ENCODE measurements at places on chromosomes 1 and 21.

DNA sequence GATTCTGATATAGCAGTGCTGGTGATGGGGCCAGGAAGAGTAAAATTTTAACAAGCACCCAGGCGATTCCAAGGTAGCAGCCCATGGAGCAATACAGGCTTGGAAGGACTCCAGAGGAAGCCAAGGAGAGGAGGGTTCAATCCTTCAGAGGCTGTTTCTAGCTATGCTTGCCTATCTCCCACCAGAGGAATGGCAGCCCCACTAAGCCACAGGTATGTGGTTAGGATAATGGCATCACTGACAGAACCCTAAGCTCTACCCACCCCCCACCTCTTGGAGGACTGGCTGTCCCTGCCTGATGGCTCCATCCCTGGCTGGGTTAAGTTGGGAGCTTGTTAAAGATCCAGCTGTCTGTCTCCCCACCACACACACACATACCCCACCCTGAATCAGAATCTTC is 19.3 kb upstream of the PTAFR start:
- DNase-seq: no peak

GRCh38 chr1:22906968-22907367 is 65.7 kb downstream of the LACTBL1 start:
- DNase-seq: no peak

DNA sequence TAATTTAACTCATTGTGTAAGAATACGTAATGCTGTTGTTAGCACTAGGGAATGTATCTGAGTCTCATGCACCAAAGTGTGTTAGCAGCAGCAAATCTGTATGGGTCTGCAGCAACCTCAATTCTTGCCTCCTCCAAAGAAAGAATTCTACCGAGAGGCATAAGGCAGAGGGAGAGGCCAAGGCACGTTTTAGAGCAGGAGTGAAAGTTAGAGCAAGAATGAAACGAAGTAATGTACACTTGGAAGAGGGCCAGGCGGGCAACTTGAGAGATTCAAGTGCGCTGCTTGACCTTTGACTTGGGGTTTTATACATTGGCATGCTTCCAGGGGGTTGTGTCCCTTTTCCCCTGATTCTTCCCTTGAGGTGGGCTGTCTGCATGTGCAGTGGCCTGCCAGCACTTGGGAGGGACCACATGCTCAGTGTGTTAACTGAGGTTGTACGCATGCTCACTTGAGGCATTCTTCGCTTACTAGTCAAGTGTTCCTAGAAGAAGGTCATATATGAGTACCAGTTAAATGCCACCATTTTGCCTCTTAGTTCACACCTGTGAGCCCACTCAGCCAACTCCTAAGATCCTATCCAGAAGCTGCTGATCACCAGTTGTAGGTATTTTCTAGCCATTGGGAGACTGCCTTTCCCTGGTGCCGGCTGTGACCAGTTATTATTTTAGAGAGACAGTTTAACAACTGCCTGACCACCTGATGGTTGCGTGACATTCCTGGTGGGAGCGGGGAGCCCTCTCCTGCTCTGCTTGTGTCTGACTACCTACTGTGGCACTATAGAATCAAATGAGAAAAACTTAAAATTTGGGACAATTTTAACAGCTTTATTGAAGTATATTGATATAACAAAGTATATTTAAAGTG is 2.7 kb upstream of the CNN3 start:
- no peak for DNase-seq

DNA sequence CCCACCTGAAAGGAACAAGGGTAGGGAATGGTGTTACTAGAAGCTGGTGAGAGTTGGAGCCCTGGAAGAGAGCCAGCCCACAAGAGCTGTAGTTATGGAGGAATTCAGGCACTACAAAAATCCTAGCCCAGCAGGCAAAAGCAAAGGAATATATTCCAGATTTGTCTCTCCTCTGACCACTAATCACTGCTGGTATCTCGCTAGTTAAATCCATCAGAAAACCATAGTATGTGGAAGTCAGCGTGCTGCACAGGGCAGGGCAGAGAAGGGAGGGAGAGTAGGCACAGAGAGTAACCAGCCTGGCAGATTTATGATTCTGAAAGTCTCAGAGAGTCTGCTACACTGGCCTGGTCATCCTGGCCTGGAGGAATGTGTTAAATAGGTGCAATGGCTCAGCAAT is 88.6 kb downstream of the SELENOF start:
- DNase-seq: no peak

- DNase-seq: peak; percentile 19
Measured at GRCh38 chr1:164660412-164660772, 101.4 kb downstream of the PBX1 start.

GRCh38 chr1:63902844-63903589 is 129.2 kb downstream of the ROR1 start:
- DNase-seq: no peak

- no peak for DNase-seq
Measured at GRCh38 chr21:45989355-45990048, 7.9 kb downstream of the COL6A1 start.

DNA sequence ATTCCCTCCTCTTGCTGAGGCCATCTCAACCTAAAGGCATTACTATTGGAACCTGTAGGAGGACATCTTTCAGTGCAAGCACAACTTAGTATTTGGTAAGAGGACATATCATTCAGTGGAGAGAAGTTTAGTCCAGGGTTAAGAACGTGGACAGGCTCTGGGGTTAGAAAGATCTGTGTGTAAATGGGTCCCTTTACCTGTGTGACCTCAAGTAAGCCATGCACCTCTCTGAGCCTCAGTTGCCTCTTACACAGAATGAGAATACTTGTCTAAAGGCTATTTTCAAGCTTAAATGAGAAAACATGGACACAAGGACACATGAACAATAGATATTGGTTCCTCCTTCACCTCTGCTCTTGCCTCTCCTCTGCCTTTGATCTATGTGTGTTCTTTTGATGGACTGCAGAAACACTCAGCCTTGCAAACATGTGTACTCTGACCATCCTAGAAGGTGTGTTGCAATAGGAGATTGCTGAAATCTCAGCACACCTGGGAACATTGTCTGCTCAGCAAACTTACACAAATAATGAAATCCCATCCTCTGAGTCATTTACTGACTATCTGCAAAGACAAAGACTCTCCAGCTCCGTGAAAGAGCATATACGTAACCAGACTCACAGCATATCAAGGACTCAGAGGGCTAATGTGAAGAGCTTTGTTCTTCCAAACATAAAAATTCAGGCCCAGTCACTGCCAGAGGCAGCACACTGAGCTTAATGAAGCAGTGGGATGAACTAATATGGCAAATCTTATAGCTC is 143.8 kb downstream of the DAB1 start:
- DNase-seq: no peak

GRCh38 chr1:210043058-210043457 is 105.0 kb downstream of the SYT14 start:
- DNase-seq: no peak

GRCh38 chr1:244053831-244054230 is 2.7 kb downstream of the ZBTB18 start:
- DNase-seq: no peak

DNA sequence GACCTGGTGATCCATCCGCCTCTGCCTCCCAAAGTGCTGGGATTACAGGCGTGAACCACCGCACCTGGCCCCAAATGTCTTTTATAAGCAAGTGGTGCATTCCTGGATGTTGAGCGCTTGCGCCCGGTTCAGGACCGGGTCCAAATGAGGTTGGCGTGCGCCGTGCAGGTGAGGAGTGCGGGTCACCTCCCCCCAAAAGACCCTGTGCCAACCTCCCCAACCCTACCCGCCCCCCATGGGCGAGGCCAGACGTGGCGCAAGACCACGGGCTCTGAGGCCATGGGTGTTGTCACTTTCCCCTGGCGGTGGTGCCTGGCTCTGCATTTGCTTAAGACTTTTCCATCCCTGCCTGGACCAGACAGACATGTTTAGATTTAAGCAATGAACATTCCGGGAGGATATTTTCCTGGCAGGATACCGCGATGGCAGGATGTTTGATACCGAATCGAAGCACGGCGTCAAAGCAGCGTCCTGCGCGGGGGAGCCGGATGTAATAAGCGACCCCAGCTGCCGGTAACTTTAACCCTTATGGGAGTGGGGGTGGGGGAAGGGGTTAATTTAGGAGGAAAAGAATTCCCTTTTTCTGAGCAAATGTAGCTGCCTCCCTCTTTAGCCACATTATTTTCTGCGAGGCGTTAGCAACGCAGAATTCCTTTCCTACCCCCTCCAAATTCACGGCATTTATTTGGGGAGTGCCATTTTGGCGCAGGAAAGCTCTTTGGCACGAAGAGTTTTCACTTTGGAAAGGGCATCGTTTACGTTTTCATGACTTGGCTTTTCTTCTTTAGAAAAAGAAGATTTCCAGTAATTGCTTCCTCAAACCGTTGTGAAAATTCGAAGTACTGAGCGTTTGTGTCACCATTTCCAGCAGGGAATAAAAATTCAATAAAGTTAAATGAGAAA is 27.8 kb upstream of the RNF187 start:
- peak; percentile 92 for DNase-seq

GRCh38 chr1:155073377-155074242 is 5.0 kb upstream of the EFNA3 start:
- DNase-seq: no peak

DNA sequence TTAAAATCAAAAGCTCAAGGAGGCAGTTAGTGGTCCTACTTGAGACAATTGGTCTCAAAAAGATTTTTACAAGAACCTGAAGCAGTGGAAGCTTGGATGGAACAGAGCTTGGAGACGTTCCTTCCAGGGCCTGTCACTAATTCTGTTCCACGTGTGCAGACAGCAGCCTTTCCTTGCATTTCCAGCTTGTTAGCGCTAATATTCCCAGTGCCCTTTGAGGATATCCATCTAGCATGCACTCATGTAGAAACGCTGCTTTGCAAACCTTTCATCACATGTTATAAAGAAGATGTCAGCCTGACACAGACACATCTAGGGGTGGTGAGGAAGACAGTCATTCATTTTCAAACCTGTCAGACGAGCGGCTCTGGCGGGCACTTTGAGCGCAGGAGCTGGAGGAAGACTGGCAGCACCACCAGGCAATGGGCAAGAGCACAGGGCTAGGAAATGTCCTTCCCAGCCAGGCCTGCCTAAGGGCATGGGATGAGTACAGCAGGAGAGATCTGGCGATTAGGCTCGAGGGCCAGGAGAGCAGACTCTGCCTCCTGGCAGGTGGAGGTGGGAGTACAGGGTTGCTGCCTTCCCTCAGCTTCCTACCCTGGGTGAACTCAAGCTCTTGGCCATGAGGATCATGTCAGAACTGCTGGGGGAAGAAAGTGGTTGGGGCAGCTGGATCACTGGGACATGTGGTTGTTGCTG is 55.5 kb downstream of the CASQ2 start:
- no peak for DNase-seq

GRCh38 chr1:231879296-231879695 is 252.7 kb downstream of the DISC1 start:
- no peak for DNase-seq

GRCh38 chr1:228753786-228754360 is 18.6 kb downstream of the RHOU start:
- no peak for DNase-seq

- DNase-seq: no peak
Measured at GRCh38 chr1:1670866-1671265, 12.1 kb upstream of the CDK11B start.

- no peak for DNase-seq
Measured at GRCh38 chr1:159338018-159338417, 35.9 kb downstream of the FCER1A start.

GRCh38 chr1:234869182-234870019 is 259.2 kb downstream of the TOMM20 start:
- no peak for DNase-seq

- DNase-seq: no peak
Measured at GRCh38 chr1:5522531-5523145, 469.6 kb downstream of the NPHP4 start.

GRCh38 chr1:206080026-206080820 is 27.2 kb downstream of the RHEX start:
- DNase-seq: no peak

DNA sequence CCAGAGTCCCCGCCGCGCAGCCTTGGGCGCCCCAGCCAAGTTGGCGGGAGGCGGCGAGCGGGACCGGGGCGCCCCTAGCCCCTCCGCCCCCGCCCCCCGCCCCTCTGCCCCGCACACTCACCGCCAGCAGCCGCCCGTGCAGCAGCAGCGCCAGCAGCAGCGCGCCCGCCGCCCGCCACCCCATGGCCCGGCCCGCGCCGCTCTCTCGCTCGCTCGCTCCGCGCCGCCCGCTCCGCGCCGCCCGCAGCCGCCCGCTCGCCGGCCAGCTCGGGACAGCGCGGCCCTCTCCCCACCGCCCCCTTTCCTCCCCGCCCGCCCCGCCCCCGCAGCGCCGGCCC is at the start of gene HSPG2:
Gene HSPG2, minus strand, starts transcription at position 277 of the 338 bp plus-strand sequence. Its CDS starts 93 bp downstream, at position 184.
- no peak for DNase-seq

GRCh38 chr1:66585002-66585401 is 51.0 kb downstream of the SGIP1 start:
- DNase-seq: no peak
